ENCODE measurements at places on chromosomes 5 and 9. TPM values are rescaled to one million over a fixed set of nuclear protein-coding genes. Genes with fewer than 3 reads are reported as not detected.

GRCh38 chr5:13766236-13766635, 178.3 kb downstream of the DNAH5 start:
- no peaks in the 10 kb centered on the region for H3K4me1 ChIP-seq
- H3K4me3 ChIP-seq = no peak overlapping the region
- H3K27ac ChIP-seq = no peak overlapping the region
- DNase-seq = no peak
- no peaks in the 10 kb centered on the region for H3K27me3 ChIP-seq

INIP gene
- 25.7 TPM for total RNA-seq

IL7R gene
- total RNA-seq = 53.7 TPM

GRCh38 chr9:7103367-7103766, 345.6 kb downstream of the KDM4C start:
- no peak overlapping the region for H3K27ac ChIP-seq
- peaks cover 8% of the 10 kb centered on the region for H3K36me3 ChIP-seq
- no peaks in the 10 kb centered on the region for H3K27me3 ChIP-seq
- no peak for DNase-seq

DNA sequence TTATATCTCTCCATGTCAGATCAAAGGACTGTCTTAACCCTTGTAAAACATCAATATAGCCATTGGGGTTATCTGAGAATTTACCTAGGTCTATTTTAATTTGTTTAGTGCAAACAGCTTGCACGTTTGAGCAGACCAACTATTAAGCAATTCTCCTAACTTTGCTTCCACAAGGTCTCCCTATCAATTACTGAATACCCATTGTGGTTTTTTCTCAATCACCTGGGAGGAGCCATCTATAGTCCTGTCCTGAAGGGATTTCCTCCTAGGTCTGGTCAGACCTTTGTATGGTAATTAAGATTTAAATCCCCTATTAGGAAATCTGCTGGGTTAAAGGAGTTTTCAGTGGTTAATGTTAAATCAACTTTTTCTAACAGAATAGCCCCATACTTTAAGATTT, 48.9 kb upstream of the S1PR3 start:
- no peaks in the 10 kb centered on the region for H3K4me1 ChIP-seq
- DNase-seq = no peak
- no peaks in the 10 kb centered on the region for H3K36me3 ChIP-seq
- H3K27ac ChIP-seq = no peak overlapping the region

PPP2CA gene
- total RNA-seq = 121 TPM

GRCh38 chr5:128791312-128791711, 174.0 kb upstream of the SLC27A6 start:
- no peak overlapping the region for H3K4me3 ChIP-seq
- no peak for DNase-seq
- no peaks in the 10 kb centered on the region for H3K36me3 ChIP-seq
- H3K27ac ChIP-seq = no peak overlapping the region
- no peaks in the 10 kb centered on the region for H3K27me3 ChIP-seq

DNA sequence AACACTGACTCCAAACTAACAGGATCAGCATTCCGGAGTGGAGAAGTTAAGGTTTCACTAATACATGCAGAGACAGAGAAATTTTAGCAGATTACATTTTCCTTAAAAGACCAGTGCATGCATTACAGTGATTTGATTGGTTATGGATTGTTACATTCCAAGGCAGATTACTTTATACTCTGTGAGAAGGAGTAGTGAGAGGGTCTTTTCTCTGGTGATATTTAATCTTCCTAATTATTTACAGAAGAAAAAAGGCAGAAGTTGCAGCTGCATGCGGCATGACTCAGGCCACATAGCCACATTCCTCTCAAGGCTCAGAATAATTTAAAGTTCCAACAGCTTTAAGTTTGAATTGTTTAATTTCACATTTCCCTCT, 53.0 kb upstream of the PDZD2 start:
- no peaks in the 10 kb centered on the region for H3K36me3 ChIP-seq
- no peak overlapping the region for H3K27ac ChIP-seq
- H3K27me3 ChIP-seq = no peaks in the 10 kb centered on the region
- no peak overlapping the region for H3K4me3 ChIP-seq
- no peaks in the 10 kb centered on the region for H3K4me1 ChIP-seq

- DNase-seq = no peak
- no peaks in the 10 kb centered on the region for H3K27me3 ChIP-seq
- no peaks in the 10 kb centered on the region for H3K4me1 ChIP-seq
- no peaks in the 10 kb centered on the region for H3K36me3 ChIP-seq
These were observed 86.8 kb upstream of the MEGF10 start for GRCh38 chr5:127203818-127204217.

GRXCR2 gene
- not detected for total RNA-seq

DNA sequence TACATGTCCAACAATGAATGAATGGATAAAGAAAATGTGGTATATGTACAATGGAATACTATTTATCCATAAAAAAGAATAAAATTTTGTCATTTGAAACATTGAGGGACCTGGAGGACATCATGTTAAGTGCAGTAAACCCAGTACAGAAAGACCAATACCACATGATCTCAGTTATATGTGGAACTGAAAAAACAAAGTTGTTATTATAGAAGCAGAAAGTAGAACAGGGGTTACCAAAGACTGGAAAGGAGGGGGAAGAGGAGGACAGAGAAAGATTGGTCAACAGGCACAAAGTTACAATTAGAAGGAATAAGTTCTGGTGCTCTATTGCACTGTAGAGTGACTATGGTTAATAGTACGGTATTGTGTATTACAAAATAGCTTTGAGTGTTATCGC, 233.8 kb downstream of the SEMA6A start:
- H3K27ac ChIP-seq = no peak overlapping the region
- H3K27me3 ChIP-seq = no peaks in the 10 kb centered on the region
- H3K4me3 ChIP-seq = no peak overlapping the region
- no peaks in the 10 kb centered on the region for H3K36me3 ChIP-seq
- DNase-seq = no peak

DNA sequence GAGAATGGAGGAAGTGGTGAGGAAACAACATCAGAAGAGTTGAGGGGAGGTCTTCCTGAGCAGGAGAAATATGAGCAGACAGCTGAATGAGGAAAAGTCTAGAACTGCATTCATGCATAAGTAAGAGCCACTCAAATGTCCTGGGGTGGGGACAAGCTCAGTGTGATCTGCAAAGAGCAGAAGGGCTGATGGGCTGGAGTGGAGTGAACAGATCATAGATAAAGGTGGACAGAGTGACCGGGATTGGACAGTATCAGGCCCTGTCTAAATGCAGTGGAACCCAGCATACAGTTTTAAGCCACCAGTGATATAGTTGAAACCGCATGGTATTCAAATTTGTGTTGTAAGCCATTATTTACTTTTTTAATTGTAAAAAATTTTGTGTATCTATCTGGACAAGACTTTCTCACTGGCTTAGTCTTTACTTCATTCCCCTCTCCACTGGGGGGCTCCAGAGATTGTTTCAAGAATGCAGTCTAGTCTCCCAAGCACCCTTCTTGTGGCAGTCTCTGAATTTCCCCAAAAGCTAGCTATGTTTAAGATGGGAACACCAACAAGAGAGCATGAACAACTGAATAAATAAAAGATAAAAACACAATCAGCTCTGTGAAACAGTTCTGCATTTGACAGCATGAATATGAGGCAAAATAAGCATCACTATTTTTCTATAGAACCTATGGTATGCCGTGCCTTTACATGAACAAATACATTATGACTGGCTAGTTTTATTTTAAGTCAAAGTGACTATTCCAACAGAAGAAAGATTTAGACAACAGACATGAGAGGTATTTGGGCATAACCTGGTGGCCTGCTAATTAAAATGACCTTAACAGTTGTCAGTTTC, 10.7 kb upstream of the STK32A start:
- H3K27ac ChIP-seq = no peak overlapping the region
- no peak overlapping the region for H3K4me3 ChIP-seq
- no peaks in the 10 kb centered on the region for H3K4me1 ChIP-seq

GRCh38 chr5:67031692-67032091, 164.9 kb downstream of the CD180 start:
- H3K4me3 ChIP-seq = no peak overlapping the region
- H3K4me1 ChIP-seq = no peaks in the 10 kb centered on the region
- no peak for DNase-seq
- no peaks in the 10 kb centered on the region for H3K27me3 ChIP-seq
- no peak overlapping the region for H3K27ac ChIP-seq

NIM1K gene
- 0.60 TPM for total RNA-seq

- H3K36me3 ChIP-seq = no peaks in the 10 kb centered on the region
- H3K4me1 ChIP-seq = no peaks in the 10 kb centered on the region
- no peak overlapping the region for H3K27ac ChIP-seq
These were observed 204.2 kb downstream of the ARHGAP26 start for GRCh38 chr5:142974409-142974808.

LECT2 gene
- not detected for total RNA-seq

- no peaks in the 10 kb centered on the region for H3K4me1 ChIP-seq
- H3K27me3 ChIP-seq = no peaks in the 10 kb centered on the region
- DNase-seq = peak; percentile 44
These were observed 384.6 kb downstream of the BRINP1 start for GRCh38 chr9:118984607-118985006.

CARTPT gene
- total RNA-seq = not detected

- no peak for DNase-seq
- H3K36me3 ChIP-seq = no peaks in the 10 kb centered on the region
These were observed 161.9 kb downstream of the ARSB start for GRCh38 chr5:78823196-78823595.

GRCh38 chr5:43121913-43122484, 1.3 kb downstream of the ZNF131 start:
- H3K4me1 ChIP-seq = no peaks in the 10 kb centered on the region
- no peaks in the 10 kb centered on the region for H3K27me3 ChIP-seq
- H3K36me3 ChIP-seq = peaks cover 5% of the 10 kb centered on the region
- peak overlapping the region; percentile 78 for H3K4me3 ChIP-seq
- peak; percentile 71 for DNase-seq
- H3K27ac ChIP-seq = peak overlapping the region; percentile 94

GRCh38 chr5:50727149-50727496, 60.7 kb downstream of the PARP8 start:
- H3K4me1 ChIP-seq = no peaks in the 10 kb centered on the region
- no peaks in the 10 kb centered on the region for H3K27me3 ChIP-seq
- H3K27ac ChIP-seq = no peak overlapping the region
- H3K36me3 ChIP-seq = no peaks in the 10 kb centered on the region
- H3K4me3 ChIP-seq = no peak overlapping the region
- no peak for DNase-seq

HK3 gene
- total RNA-seq = 21.2 TPM

- no peaks in the 10 kb centered on the region for H3K36me3 ChIP-seq
- H3K27ac ChIP-seq = no peak overlapping the region
- peak; percentile 45 for DNase-seq
These were observed 12.1 kb downstream of the SEMA5A start for GRCh38 chr5:9533562-9534364.

BAAT gene
- 0.09 TPM for total RNA-seq

DDX31 gene
- 27.6 TPM for total RNA-seq

DNA sequence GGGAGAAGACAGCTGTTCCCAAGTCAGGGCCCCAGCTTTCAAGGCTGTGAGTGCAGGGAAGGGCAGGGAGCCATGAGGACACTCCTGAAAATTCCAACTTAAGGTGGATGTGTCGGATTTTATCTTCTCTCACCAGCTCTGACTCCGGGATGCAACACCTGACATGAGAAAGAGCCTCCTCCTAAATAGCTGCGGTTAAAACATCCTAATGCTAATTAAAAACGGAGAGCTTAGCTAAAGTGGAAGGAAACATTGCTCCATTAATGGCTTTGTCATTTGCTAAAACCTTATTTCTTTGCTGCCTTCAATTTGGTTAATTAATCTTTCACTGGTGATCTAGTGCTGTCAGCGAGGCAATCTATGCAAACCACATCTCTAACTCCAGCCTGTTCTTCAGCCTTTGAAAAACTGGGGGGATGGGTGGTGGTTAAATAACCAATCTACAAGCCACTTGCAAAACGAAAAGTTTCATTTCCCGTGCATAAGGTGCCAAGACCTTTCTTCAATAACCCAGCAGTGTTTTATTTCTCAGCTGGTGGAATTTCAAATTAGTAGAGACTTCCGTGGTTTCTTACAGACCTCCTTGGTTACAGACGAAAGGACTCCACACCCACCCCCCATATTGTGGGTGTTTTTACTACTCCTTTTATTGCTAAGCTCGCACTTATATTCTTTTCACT, 379.6 kb downstream of the MLLT3 start:
- no peak overlapping the region for H3K27ac ChIP-seq
- no peaks in the 10 kb centered on the region for H3K27me3 ChIP-seq
- H3K4me3 ChIP-seq = no peak overlapping the region
- H3K36me3 ChIP-seq = no peaks in the 10 kb centered on the region
- DNase-seq = peak; percentile 15

ZFR gene
- 65.2 TPM for total RNA-seq

DNA sequence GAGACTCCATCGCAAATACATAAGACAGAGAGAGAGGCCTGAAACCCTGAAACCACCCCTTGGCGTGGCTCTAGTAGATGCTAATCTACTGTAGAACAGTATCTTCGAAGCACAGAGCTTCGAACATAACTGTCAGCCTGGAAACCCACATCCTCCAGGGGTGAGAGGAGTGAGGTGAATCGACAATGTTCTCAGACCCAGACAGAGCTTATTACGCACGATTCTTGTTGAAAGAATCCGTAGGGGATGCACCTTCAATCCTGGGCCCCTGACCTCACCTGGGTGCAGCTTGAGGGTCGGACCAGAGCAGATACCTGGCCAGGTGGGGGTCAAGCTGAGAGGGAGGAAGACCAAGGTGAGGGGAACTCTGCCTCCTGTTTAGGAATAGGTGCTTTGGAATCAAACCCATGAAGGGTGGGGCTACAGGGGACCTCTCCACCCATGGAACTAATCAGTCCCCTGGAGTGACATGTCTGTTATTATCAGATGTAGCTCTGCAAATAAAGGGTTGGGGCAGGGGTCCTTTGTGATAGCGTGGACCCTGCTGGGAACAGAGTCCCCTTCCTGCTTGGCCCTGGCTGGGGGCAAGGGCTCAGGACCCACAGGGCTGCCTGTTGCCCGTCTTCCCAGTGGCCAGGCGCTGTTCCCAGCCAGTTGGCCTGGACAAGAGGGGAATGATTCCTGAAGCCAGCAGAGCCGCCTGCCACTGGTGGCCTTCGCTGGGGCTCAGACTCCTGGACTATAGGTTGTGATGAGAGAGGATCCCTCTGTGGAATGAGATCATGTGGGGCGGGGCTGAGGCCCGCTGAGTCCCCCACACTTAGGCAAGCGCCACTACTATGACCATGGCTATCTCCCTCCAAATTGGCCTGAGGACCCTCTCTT, 41.2 kb downstream of the DBH start:
- H3K27me3 ChIP-seq = no peaks in the 10 kb centered on the region
- no peak overlapping the region for H3K27ac ChIP-seq
- no peak overlapping the region for H3K4me3 ChIP-seq
- no peaks in the 10 kb centered on the region for H3K36me3 ChIP-seq
- DNase-seq = no peak

DNA sequence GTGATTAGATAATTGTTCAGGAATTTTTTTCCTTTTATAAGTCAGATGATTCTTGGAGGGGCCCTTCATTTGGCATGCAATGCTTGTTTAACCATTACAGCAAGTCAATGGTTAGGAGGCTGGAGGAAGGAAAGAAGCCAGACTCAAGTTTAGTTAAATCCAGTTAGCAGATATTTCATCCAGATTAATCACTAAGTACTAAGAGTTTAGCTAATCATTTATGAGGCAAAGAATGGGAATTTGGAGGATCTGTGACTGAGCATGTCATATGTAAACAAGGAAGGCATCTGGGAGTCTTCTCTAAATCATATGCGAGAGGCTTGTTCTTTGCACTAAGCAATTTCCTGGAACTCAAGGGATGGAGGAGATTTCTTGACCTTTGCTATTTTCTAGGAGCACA, 145.3 kb upstream of the SGCD start:
- H3K27ac ChIP-seq = no peak overlapping the region
- no peak for DNase-seq
- no peaks in the 10 kb centered on the region for H3K27me3 ChIP-seq
- H3K4me3 ChIP-seq = no peak overlapping the region

- H3K4me3 ChIP-seq = no peak overlapping the region
- peaks cover 32% of the 10 kb centered on the region for H3K36me3 ChIP-seq
- H3K27me3 ChIP-seq = no peaks in the 10 kb centered on the region
- H3K27ac ChIP-seq = no peak overlapping the region
These were observed 20.1 kb downstream of the GRHPR start for GRCh38 chr9:37442556-37442955.

All from kidney (tissue), 22 donors.